Non-pigmented ciliary epithelial cell (primary cell): ENCODE measurements at places on chromosomes 11 and 22.
A peak's percentile ranks its signal among the peaks of the same experiment; 100 is the strongest.

DNA sequence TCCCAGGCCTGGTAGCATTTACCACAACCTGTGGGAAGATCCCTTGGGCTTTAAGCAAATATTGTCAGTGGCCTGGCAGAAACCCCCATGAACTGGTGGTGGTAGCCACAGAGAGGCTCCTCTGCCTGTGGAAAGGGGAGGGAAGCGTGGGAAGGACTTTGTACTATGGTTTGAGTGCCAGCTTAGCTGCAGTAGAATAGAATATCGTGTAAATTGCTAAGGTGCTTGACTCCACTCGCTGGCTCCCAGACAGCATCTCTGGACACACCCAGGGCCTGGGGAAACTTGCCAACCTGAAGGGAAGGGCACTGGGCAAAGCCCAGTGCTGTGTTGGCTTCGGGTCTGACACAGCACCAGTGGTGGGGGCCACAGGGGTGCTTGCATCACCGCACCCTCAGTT, 52.6 kb downstream of the XRRA1 start:
- DNase-seq, result no peak

- DNase-seq, result no peak
These were observed 108.2 kb upstream of the DDI1 start for GRCh38 chr11:103928040-103928801.

GRCh38 chr11:8011981-8012444, 24.9 kb downstream of the EIF3F start:
- peak; percentile 76 for DNase-seq

GRCh38 chr11:6598555-6598954, 4.9 kb downstream of the RRP8 start:
- no peak for DNase-seq

- DNase-seq, result no peak
These were observed 95.6 kb downstream of the KCNQ1 start for GRCh38 chr11:2540223-2540991.

GRCh38 chr11:26860091-26860780, 133.7 kb upstream of the FIBIN start:
- DNase-seq, result no peak

GRCh38 chr11:8086571-8086970, 5.6 kb downstream of the TUB start:
- DNase-seq, result no peak

GRCh38 chr22:39214006-39214382, 30.8 kb downstream of the PDGFB start:
- no peak for DNase-seq

DNA sequence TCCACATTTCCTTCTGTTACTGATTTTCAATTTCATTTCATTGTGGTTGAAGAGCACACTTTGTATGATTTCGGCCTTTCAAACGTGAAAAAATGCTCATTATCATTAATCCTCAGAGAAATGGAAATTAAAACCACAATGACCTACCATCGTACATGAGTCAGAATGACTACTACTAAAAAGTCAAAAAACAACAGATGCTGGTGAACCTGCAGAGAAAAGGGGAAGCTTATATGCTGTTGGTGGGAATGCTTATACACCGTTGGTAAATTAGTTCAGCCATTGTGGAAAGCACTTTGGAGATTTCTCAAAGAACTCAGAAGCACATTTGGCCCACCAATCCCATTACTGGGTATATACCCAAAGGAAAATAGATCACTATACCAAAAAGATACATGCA, 57.6 kb downstream of the DLG2 start:
- no peak for DNase-seq

DNA sequence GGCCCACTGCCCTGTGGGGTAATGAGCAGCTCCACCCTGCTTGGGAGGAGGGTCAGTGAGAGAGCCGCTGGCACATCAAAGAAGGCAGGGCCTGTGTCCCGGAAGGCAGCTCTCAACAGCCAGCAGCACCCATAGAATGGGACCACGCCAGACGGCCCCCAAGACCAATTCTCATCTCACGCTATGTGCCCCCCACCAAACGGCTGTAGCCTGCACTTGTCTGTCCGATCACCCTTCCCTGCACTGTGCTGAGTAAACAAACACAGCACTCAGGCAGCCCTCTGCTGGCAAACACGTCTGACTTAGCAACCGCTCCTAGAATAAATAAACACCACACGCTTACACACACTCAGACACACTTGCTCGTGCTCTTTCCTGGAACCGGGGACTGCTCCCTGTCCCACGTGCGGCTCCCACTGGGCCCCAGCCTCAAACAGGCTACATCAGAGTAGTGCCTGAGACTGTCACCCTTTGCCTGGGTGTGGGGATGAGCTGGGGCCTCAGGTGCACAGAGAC, 53.2 kb upstream of the CDON start:
- DNase-seq, result peak; percentile 28

- DNase-seq, result no peak
These were observed 8.6 kb downstream of the OMP start for GRCh38 chr11:77111277-77111676.

GRCh38 chr11:18203723-18204122, 31.1 kb downstream of the MRGPRX4 start:
- no peak for DNase-seq

- DNase-seq, result no peak
These were observed 388.7 kb downstream of the MIAT start for GRCh38 chr22:27046086-27046485.

DNA sequence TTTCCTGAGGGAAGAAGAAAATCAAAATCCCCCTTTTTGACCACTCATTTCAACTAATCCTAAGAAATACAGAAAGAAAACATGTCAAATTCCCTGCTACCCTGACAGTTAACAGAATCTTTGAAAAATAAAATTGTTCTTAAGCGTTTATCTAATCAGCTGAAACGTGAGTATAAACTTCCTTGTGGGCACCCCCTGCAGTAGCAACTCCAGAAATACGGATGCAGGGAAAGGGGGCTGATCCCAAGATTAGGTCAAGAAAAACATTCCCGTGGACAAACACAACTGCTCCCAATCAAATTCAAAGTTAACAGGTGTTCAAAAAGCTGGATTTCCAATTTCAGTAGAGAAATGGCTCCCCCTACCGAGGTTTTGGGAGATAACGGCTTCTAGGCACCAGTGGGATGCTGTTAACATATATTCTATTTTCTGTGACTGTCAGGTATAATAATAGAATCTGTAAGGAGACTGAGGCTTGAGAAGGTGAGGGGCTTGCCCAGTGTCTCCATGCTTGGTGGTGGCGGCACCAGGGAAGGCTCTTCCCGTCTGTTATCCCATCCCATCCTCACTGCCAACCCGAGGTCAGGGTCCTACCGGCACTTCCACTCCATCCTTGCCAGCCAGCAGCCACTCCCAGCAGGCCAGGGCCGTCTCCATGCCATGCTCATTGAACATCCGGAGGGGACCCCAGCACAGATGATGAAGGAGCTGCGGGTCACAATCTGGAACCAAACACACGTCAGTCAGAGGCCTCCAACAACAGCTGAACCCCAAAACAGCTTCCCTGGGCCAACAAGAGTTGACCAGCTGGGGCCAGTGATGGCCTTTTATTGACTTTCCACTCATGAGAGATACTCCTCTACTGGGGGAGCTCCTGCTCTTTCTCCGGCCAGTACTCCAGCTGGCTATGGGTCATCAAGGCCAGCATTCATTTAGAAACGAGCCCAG, 32.0 kb upstream of the SERPIND1 start:
- DNase-seq, result no peak

- no peak for DNase-seq
These were observed 425.9 kb downstream of the TMEM135 start for GRCh38 chr11:87463486-87464102.

- DNase-seq, result no peak
These were observed 4.7 kb upstream of the GRK2 start for GRCh38 chr11:67261640-67261945.

GRCh38 chr11:75263944-75264349, 23.4 kb downstream of the TPBGL start:
- DNase-seq, result no peak

GRCh38 chr22:34587357-34588356, 478.3 kb upstream of the ISX start:
- no peak for DNase-seq

- DNase-seq, result no peak
These were observed 65.2 kb downstream of the PDE2A start for GRCh38 chr11:72609045-72609444.

DNA sequence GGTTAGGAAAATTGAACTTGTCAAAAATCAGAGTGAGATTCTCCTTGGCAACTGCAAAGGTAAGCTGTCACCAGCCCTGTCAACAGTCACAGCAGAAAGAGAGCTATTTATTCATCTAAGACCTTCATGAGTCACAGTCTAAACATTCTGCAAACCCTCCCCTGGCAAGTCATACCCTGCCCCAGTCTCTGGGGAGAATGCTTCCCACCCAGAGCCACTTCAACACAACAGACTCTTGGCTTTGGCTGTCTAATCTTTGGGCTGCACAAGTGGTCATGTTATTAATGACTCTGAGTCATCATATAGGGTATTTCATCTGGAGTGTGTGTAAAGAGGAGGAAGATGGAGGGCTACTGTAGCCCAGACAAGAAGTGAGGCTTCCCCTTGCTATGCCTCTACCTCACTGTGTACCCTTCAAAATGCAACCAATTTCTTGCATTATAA, 153.4 kb downstream of the CCDC34 start:
- peak; percentile 91 for DNase-seq

DNA sequence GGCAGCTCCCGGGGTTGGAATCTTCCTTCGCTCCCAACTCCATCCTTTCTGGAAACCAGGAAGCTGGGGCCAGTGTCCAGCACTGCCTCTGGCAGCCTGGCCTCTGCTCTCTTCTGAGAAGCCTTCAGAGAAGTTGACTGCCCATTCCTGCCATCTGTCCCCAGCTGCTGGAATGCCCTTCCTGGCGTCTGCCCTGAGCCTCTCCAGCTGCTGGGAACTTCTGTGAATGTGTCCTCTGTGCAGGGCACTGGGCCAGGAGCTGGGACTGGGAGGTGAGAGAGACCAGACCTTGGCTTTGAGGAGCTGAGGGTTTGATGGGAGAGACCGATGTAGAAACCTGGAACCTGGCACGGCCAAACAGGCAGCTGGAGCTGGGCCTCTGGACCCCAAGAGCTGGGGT, 5.9 kb upstream of the SOX10 start:
- DNase-seq, result no peak

- no peak for DNase-seq
These were observed 40.6 kb downstream of the SCUBE1 start for GRCh38 chr22:43302531-43303041.

GRCh38 chr11:115126515-115127208, 377.6 kb downstream of the CADM1 start:
- no peak for DNase-seq

DNA sequence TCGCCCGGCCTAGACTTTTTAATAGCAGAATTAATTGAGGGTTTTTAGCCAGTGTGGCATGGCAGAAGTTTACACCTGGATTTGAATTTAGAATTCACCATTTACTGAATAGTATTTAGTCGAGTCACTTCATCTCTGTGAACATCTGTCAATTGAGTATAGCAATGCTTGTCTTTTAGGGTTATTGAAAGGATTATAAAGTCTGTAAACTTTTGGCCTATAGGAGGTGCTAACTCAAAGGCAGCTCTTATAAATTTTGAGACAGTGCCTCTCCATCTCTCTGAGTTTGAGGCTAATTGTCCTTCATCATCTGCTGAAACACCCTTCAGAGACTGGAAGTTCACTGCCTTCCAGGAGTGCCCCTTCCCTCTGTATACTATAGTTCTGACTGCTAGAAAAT, 205.0 kb downstream of the NELL1 start:
- no peak for DNase-seq

- DNase-seq, result no peak
These were observed 34.8 kb upstream of the FZD4 start for GRCh38 chr11:86990031-86990430.

- DNase-seq, result no peak
These were observed 4.4 kb upstream of the SIPA1 start for GRCh38 chr11:65633390-65634108.

DNA sequence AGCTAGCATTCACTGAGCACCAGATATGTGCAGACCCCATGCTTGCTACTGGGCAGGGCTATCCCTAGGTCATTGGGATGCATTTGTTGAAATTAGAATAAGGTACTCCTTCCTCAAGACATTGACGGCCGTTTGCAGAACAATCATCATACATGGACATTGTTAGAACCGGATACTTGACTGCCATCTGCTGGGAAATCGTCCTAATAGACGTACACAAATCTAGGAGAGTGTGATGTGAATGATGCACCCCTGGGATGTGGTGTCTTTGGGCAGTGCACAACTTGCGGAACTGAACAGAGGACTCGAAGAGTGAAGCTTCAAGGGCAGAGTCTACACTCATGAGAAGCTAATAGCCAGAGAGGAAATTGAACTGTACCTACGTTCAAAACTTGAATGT, 35.9 kb downstream of the MYO18B start:
- DNase-seq, result no peak

- peak; percentile 51 for DNase-seq
These were observed 1.6 kb upstream of the MCAM start for GRCh38 chr11:119318240-119319135.

- no peak for DNase-seq
These were observed 380.5 kb downstream of the SHANK2 start for GRCh38 chr11:70871881-70872280.

DNA sequence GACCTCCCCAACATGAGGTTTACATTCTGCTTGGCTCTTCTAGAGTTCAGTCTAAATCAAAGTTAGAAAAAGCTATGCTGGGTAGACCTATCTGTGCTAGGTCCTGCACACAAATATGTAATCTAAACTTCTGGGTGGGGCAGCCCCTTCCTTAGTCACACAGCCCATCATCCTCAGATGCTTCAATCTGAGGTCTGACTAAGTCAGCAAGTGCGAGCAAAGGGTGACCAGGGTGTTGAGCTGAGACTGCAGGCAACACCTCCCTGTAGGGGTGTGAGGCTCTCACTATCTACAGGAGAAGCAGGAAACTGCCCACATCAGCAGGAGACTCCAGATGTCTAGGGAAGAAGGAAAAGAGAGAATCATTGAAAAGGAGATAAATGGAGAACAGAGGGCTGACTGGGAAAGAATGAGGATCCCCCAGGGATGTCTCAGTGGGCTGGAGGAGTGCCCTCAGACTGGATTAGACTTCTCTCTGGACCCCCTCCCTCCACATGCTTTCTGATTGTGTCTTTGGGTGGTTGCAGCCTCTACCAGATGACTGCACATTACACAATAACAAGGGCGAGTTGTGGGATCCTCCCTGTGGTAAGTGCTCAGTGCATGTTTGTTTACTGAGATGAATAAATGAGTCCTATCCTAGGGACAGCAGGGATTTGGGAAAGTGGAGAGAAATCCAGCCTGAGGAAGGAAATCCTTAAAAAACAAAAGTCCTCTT, 266.2 kb upstream of the PLET1 start:
- DNase-seq, result no peak

GRCh38 chr11:106410902-106411301, 333.4 kb downstream of the AASDHPPT start:
- no peak for DNase-seq

- DNase-seq, result no peak
These were observed 27.1 kb downstream of the RNF169 start for GRCh38 chr11:74775762-74776161.

- no peak for DNase-seq
These were observed 88.1 kb downstream of the RELT start for GRCh38 chr11:73464347-73464746.

DNA sequence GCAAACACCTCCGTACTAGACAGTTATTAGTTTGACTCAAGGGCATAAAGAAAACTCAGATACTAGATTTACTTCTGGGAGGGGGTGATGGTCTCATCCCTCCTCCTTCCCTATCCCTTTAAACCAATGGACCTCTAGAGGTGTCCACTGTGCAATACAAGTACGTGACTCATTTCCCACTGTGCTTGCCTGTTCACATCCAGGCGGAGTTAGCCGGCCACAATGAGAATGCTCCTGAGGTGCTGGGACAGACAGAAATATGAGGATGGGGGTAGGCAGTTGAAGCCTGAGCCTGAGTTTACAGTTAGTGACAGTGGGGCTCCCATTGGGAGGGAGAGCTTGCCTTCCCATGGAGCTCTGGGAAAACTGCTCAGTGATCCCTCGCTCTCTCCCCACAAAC, 8.4 kb upstream of the PMM1 start:
- DNase-seq, result peak; percentile 72
